Ammon's horn (tissue), 1 donor: ENCODE measurements at places on chromosomes 5 and 9.

DNA sequence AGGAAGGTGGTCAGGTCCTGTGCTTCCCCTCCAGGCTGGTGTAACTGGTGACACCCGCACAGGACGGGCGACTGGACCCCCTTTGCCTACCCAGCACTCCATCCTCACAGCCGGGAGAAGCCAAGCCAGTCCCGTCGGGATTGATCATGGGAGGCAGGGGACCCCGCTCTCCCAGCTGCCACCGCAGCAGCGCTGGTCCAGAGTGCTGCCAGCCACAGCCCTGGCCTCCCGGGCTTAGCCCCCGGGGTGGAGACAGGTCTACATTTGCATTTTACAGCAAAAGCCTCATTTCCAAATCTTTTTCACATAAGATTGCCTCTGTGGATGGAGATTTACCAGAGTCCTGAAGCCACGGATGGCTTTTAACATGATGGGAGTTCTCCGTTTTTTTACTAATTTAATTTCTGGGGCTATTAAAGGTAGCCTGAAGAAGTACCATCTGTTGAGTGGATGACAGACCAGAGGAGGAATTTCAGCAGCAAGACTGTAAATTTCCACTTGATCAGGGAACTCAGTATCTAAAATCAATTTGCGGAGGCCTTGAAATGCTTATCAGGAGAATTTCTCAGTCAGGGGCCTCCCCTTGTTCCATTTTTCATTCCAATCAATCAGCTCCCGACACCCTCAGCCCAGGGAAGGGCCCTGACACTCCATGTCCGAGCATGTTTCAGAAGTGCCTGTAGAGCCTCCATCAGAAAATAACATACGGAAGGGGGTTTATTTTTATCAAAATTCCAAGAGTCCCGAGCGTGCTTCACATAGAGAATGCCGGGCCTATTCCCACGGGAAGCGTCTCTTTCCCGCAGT, 80.6 kb downstream of the OLFM1 start:
- no peak for DNase-seq

DNA sequence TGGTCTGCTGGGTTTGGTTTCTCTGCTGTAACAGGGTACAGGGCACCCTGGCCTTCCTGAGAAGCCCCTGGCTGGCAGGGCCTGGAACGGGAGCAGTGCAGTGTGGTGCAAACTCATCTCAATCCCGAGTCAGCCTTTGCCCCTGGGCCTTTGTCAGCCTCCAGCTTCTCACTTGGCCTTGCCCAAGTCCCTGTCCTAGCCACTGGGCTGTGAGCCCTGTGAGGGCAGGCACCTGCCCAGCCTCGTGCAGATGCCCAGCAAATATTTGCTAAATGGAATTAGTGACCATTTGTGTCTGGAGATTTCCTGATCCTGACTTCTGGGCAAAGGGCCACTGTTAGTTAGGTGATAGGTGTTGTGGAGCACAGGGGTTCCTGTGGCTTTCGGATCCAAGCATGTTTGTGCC, 13.0 kb downstream of the RGS3 start:
- no peak for DNase-seq

GRCh38 chr5:148559461-148559860, 94.9 kb downstream of the HTR4 start:
- no peak for DNase-seq

DNA sequence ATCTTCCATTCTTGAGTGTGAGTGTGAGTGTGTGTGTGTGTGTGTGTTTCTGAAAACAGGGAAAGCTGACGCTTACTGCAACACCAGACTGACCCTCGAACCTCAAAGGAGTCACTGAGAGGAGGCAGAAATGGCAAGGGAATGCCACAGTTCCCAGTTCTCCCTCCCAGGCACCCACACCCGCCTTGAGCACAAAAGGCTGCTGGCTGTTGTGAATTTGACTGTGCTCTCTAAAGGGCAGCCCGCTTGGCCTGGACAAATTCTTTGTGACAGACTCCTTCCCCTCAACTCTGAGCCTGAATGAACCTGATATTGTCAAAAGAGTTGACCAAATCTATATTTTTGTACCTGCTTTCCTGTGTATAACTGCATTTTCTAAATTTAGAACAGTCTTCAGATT, 245.7 kb upstream of the IRX2 start:
- DNase-seq = no peak

DNA sequence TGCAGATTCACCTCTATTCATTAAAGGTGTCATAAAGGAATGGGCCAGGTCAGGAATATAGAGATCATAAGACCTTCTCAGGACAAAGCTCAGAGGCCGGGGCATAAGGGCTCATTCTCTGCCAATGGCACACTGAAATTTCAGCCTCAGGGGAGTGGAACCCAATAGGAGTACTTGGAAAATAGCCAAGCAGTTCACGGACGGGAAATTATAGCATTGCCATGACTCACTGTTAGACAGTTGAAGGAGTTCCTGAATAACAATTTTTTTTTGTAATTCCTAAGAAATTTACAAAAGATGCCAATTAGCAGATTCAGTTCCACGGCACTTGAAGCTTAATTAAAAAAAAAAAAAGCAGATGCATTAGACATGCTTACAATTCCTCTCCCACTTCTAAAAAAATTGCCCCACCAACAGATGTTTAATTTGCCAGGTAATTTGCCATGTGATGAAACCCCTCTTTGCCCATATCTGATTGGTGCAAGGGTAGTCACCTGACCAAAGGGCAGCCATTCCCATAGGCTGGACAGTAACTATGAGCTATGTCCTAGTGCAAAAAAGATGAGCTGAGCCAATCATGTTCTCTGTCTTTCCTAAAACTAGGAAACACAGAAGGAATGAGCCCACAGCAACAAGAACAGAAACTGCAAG, 58.6 kb downstream of the PTCD2 start:
- DNase-seq = no peak

- DNase-seq = no peak
Observed at GRCh38 chr5:152378730-152379129, 26.3 kb downstream of the NMUR2 start.

DNA sequence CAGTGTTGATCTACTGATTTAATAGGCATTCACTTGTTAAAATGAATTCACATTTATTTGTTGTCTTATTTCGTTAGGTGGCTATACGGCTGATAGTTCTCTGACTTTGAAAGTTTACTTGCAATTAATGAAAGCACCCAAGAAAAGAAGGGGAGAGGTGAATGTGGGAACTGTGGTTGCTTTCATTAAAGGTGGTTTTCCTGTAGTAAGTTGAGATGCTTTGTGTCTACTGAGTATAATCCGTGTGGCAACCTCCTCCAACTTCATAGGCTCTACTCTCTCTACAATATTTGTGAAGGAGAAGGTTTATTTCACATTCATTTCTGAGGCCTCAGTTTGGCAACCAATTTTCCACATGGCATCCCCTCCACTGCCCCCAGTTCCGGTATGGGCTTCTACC, 12.8 kb upstream of the MACIR start:
- no peak for DNase-seq

GRCh38 chr9:81470864-81471263, 218.5 kb downstream of the TLE1 start:
- DNase-seq = no peak

- no peak for DNase-seq
Observed at GRCh38 chr9:135456436-135457104, 23.0 kb upstream of the PPP1R26 start.

DNA sequence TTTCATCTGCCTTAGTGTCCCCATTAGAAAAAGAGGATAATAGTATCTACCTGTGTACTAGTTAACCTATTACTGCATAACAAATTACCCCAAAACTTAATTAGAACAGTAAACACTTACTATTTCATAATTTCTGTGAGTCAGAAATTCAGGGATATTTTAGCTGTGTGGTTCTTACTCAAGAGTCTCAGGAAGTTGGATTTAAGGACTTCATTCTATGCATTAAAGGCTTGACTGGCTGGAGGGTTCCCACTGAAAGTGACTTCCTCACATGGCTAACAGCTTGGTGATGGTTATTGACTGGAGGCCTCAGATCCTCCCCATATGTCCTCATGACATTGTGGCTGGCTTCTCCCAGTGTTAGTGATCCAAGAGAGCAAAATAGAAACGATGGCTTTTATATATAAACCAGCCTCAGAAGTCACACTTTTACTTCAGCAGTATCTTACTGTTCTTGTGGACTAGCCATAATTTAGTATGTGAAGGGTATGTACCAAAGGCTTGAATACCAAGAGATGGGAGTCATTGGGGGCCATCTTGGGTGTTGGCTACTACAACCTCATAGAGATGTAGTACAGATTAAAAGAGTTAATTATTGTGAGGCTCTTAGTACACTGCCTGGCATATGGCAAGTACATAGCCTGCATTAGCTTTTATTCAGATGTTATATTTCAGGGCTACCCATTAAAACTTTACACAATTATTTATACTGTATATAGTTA, 9.9 kb downstream of the RAD23B start:
- no peak for DNase-seq

- no peak for DNase-seq
Observed at GRCh38 chr9:120694559-120694958, 19.7 kb downstream of the MEGF9 start.

GRCh38 chr9:80400624-80401230, 829.0 kb downstream of the TLE4 start:
- no peak for DNase-seq

DNA sequence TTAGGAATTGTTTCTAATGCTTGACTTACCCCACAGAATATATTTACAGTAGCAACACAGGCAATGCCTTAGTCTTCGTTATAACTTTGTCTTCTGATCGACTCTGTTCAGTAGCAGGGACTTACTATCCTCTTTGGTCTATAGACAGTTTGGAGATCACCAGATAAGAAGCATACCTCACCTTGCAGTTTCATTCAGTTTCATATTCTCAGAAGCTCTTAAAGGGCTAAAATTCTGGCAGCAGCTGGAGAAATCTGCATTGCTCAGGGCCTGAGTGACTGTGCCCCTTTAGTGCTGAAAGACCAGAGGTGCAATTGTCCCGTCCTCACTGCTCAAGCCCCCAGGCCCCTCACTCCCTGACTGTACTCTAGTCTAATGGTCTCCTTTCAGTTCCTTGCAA, 26.0 kb downstream of the ZBTB43 start:
- DNase-seq = no peak

DNA sequence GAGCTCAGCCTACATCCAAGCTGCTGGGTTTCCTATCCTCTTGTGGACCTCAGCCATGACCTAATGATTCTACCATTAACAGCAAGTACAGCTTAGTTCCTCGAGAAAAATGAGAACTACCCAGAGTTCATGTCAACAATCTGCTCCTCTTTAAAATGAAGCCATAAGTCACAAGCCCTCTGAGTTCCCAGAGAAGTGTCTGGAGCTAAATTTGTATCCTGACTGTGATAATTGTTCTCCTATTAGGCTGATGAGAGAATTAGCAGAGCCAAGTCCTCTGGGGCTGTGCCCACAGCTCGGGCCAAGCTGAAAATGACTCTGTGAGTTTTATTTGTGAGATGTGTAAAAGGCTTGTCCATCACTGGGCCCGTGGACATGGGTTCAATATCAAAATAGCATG, 145.1 kb upstream of the SMIM23 start:
- DNase-seq = no peak

DNA sequence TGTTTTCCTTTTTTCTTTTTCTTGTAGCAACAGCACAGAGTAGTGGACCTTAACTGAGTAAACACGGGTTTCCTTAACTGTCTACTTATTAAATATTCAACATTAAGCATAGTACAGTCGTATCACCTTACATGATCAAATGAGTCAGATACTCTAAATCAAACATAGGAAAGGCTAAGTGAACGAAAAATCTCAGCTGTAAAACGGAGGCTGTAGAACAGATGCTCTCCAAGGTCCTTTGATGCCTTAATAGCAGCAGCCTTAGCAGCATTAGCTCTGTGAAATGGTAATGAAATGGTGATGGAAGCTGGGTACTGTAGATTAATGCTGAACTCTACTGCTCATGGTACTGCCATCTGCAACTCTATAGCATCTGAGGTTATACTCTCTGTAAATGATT, 1433.3 kb upstream of the C9orf72 start:
- no peak for DNase-seq

- no peak for DNase-seq
Observed at GRCh38 chr5:32678472-32678871, 32.6 kb upstream of the NPR3 start.

DNA sequence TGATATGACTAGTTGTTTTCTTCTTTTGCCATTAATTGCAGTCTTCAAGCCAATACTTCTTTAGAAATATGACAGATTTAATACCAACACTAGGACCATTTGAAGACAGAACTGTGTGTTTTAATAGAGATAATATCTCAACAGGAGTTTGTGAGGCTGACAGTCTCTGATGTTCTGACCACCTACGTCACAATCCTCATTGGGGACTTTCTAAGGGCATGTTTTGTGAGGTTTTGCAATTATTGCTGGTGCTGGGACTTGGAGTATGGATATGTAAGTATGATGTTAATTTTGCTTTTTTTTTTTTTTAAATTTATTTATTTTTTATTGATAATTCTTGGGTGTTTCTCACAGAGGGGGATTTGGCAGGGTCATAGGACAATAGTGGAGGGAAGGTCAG, 147.6 kb downstream of the ALDH1A1 start:
- DNase-seq = no peak

DNA sequence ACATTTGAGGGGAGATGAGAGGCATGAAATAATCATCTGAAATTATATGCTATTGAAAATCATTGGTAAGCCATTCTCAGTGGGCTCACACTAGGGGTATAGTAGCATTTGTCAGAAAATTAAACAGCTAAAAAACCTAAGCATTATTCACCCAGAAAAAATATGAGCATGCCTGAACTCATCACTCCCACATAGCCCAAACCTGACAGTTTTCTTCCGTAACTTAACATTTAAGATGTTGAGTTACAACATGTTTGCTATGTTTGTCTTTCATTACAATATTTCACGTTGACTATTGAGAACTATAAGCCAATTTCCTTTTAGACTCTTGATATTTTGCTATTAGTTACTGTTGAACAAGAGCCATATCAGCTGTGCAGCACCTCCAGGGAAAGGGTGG, 23.5 kb upstream of the GHR start:
- no peak for DNase-seq

GRCh38 chr9:91816356-91816755, 133.7 kb downstream of the ROR2 start:
- no peak for DNase-seq

DNA sequence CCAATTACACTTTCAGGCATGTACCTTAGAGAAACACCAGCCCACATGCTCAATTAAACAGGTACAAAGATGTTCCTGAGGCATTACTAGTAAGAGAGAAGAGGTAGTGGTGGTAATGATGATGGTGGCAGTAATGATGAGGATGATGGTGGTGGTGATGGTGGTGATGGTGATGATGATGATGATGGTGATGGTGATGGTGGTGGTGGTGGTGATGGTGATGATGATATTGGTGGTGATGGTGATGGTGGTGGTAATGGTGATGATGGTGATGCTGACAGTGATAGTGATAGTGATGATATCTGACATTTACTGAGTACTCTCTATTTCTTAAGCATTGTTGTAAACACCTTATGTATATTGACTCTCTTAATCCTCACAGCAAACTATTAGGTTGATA, 318.4 kb downstream of the NSG2 start:
- DNase-seq = no peak
